Dermis blood vessel endothelial cell (primary cell): ENCODE measurements at places on chromosomes 13 and 19.

- no peak for DNase-seq
These were observed 419 bp downstream of the MRPS31 start for GRCh38 chr13:40770609-40770933.

- no peak for DNase-seq
These were observed 44.6 kb upstream of the GPR183 start for GRCh38 chr13:99351772-99352171.

DNA sequence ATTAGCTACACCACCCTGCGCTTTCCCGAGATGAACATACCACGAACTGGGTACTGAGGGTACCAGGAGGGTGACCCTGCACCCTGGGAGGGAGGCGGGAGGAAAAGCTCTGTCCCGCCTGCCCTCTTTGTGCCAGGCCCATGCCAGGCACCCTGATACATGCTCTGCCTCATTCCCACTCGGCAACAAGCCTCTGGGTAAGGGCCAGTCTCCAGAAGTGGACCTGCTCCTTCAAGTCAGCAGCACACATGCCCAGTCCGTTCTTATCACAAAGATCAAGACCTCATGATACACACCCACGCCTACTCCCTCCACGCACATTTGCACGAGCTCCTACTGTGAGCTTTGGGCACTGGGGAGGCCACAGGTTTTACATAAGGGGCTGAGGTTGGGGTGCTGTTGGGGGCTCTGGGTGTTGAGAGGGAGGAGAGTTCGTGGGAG, 2.0 kb upstream of the FFAR1 start:
- DNase-seq, result no peak

GRCh38 chr13:31638577-31638976, 100.7 kb upstream of the RXFP2 start:
- peak; percentile 92 for DNase-seq

GRCh38 chr13:71169180-71169579, 697.8 kb downstream of the DACH1 start:
- no peak for DNase-seq

DNA sequence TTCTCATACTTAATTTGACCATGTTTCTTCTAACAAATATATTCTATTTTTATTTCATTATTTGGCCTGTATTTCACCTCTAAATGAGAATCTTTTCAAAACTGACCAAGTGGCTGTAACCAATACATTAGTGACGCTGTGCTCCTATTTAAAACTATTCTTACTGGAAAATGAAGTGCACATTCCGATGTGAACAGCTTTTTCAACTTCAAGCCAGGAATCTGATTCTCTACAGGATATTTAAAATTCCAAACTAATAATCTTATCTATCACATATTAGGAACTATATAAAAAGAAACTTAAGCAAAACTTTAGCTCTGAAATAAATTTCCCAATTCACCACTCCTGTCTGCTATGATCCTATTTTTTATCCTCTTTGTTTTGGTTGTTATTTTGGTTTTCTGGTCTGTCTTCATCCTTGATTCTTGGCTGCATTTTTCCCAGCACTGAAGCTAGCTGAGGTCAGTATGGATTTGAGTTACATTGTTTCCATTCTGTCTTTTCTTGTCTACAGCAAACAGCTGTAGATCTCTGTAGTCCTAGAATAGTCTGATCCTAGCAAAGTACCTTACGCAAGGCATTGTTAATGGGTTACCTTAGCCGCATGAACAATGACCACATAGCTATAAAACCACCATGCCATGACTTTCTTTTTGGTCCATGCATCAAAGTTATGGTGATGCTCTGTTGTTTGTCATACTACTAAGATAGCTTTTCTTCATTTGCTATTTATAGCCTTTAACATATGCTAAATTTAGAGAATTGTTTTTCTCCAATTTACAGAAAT, 748.6 kb upstream of the SPRY2 start:
- no peak for DNase-seq

- no peak for DNase-seq
These were observed 222.7 kb upstream of the SOX1 start for GRCh38 chr13:111844222-111844671.
